ENCODE measurements at places on chromosomes 1 and 21.

GRCh38 chr1:226360106-226360746, 47.7 kb downstream of the PARP1 start:
- no peak for DNase-seq

GRCh38 chr1:247491328-247491727, 33.4 kb upstream of the OR2B11 start:
- DNase-seq: no peak

DNA sequence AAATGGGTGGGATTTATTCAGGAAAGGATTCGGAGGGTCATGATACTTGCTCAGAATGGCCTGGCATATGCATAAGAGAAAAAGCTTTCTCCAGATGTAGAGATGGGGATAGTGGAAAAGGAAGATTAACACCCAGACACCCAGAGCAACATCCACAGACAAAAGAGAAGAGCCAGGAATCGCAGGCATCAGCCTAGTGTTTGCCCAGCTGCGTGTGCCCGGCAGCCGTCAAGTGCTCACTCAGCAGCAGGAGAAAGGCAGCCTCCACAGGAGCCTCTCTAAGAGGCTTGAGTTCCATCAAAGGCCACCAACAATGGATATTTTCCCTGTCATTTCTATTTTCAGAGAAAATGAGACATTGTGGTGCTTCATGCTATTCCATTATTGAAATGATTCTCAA, 54.7 kb downstream of the NTPCR start:
- no peak for DNase-seq

GRCh38 chr1:93614541-93614940, 67.1 kb downstream of the BCAR3 start:
- no peak for DNase-seq

- no peak for DNase-seq
Measured at GRCh38 chr1:60152891-60153290, 79.3 kb upstream of the C1orf87 start.

DNA sequence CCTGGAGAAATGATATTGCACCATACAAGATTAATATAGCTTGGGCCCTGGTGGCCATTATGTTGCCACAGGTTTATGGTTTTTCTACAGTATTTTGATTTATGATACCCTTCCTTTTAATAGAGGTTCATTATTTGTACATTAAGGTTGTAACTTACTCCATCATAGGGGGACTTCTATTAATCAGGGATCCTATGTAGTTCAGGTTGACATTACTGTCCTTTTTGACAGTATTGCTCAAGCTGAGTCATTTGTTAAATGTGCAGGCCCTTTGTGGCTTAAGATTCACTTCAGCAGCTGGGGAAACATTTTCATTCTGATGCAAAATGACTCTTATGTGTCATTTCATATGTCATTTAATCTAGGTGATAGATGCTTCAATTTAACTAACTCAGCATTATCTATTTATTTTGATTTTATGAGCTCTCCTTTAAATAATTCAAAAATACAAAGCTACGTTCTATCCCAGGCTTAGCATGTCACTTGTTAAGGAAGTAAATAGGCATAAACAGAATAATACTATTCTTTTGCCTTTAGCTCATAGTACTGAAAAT, 686.9 kb upstream of the NCAM2 start:
- no peak for DNase-seq

GRCh38 chr1:205171369-205171768, 40.1 kb downstream of the DSTYK start:
- DNase-seq: no peak

DNA sequence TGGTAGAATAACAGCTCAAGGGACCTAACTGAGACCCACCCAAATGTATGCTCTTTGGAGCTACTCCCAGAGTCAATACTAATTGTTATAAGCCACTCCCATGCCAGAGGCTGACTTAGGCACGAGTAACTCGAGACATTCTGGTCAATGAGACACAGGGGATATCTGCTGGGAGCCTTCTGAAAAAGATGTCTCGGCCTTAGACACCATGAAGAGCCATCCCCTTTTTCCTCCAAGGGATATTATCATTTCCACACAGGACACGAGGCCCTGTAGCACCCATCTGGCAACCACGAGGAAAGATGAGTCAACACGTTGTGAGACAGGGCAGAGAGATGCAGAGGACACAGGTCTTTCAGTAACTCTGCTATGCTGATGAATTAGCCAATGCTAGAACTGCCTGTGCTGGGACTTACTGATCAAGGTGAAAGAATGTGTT, 30.7 kb downstream of the ITPKB start:
- DNase-seq: no peak

- DNase-seq: no peak
Measured at GRCh38 chr1:225524570-225524969, 96.7 kb upstream of the LBR start.

- DNase-seq: no peak
Measured at GRCh38 chr1:174954671-174955669, 44.8 kb upstream of the CACYBP start.

GRCh38 chr1:167599957-167600581, 30.0 kb upstream of the RCSD1 start:
- DNase-seq: no peak

GRCh38 chr1:206062464-206062863, 9.5 kb downstream of the RHEX start:
- no peak for DNase-seq

DNA sequence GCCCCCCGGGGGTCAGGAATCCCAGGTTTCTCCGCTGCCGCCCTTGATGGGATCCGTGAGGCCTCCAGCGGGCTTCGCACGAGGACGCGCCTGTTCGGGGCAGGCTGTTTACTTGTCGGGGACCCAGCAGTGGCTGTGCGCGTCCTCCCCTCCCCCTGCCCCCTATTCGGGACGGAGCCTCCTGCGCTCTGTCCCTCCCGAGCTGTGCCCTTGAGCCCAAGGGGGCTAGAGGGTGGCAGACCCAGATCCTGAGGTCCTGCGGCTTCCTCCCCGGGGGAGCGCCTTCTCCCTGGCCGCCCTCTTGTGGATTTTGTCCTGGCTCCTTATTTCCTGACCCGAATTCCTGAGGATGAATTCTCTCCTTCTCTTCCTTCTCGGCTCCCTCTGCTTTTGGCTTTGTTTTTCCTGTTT, 38.4 kb downstream of the PIK3CD start:
- DNase-seq: no peak

DNA sequence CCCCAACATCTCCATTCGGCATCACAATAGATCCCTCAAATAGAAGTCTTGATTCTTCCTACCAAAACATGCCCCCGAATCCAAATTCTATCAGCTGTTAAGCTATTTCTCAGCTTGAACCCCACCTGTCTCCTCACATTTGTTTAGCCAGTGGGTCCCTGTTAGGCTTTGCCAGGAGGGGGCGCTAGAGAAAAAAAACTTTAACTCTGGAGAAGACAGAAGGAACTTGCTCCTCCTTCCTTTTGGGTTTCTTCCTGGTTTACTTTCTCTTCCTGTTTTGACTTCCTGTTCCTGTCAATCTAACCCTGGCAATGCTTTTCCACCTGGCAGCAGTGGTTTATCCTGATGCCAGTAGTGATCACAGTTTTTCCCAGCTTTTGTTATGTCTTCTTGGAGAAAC, 95.6 kb upstream of the KCNK1 start:
- no peak for DNase-seq

GRCh38 chr21:46131588-46131837, 23.9 kb downstream of the FTCD start:
- no peak for DNase-seq

DNA sequence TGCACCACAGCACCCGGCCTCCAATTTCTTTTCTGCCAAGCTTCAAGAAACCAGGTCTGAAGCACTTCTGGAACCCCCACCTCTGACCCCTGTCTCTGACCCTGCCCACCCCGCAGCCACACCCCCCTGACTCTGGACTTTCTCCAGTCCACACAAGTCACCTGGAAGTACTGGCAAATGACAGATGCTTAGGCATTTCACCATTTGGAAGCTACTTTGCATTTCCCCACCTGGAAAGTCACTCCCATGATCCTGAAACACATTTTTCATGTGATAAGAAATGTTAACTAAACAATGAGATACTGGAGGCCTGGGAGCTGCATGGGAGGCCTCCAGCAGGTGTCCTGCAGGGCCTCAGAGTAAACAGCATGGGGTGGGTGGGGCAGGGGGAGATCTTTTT, 45.7 kb downstream of the NTPCR start:
- DNase-seq: no peak

GRCh38 chr1:13523780-13524477, 10.1 kb upstream of the LRRC38 start:
- no peak for DNase-seq

- no peak for DNase-seq
Measured at GRCh38 chr1:159705904-159706256, 8.5 kb downstream of the CRP start.

DNA sequence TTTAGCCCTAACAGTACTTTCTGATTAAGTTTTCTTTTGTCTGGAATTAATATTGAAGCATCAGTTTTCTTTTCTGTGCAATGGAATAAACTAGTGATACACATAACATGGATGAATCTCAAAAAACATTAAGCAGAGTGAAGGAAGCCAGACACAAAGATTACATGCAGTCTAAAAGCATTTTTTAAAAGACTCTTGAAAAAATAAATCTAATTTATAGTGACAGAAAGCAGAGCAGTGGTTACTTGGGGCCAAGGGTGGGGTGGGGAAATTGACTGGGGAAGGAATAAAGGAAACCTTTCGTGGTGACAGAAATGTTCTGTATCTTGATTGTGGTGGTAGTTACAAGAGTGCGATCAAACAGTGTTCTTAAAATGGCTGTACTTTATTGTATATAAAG, 20.2 kb upstream of the ST6GALNAC3 start:
- DNase-seq: no peak

DNA sequence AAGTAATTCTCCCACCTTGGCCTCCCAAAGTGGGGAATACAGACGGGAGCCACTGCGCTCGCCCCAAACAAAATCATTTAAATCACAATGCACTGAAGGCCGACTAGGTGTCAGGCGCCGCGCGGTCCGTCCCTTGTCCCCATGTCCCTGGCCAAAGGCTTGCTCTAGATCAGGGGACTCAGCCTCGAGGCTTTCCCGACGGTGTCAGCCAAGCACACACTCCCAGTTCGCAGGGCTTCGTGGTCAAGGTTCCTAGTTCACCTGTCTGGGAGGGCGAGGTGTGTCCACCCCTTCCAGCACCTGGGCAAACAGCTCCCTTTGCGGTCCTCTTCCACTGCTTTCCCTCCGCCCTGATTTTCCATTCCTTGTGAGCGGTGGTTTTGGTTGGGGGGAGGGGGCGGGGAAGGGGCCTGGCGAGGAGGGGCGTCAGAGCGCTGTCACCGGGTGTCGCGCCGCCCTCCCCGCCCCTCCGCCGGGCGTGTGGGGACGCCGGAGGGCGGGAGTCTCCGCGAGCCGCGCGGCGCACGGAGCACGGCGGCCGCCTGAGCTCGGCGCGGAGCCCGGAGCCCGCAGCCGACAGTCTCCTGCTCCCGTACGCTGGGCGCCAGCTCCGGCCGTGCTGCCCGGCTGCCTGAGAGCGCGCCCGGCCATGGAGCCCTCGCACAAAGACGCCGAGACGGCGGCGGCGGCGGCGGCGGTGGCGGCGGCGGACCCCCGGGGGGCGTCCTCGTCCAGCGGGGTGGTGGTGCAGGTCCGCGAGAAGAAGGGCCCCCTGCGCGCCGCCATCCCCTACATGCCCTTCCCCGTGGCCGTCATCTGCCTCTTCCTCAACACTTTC, at the start of gene STUM:
Gene STUM (plus strand): TSS at position 509 of the 838 bp plus-strand sequence. CDS start 141 bp downstream, at position 650.
- DNase-seq: no peak

GRCh38 chr1:162207862-162208261, 138.4 kb downstream of the NOS1AP start:
- no peak for DNase-seq

- no peak for DNase-seq
Measured at GRCh38 chr1:196312739-196313138, 295.5 kb downstream of the KCNT2 start.

DNA sequence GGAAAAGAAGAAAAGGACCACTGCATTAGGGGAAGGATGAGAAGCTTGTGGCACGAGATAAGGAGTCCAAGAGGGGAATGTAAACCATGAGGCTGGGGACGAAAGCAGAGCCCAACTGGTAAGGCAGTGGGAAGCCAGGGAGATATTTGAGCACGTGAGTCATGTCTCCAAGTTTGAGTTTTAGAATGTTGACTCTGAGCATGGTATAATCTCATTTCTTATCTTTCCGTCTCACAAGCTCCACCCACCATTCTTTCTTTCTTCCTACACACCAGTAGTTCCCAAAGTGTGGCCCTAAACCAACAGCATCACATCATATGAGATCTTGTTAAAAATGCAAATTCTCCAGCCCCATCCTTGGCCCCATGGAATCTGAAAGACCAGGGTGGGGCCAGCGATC, 145.3 kb downstream of the PLPP3 start:
- no peak for DNase-seq

DNA sequence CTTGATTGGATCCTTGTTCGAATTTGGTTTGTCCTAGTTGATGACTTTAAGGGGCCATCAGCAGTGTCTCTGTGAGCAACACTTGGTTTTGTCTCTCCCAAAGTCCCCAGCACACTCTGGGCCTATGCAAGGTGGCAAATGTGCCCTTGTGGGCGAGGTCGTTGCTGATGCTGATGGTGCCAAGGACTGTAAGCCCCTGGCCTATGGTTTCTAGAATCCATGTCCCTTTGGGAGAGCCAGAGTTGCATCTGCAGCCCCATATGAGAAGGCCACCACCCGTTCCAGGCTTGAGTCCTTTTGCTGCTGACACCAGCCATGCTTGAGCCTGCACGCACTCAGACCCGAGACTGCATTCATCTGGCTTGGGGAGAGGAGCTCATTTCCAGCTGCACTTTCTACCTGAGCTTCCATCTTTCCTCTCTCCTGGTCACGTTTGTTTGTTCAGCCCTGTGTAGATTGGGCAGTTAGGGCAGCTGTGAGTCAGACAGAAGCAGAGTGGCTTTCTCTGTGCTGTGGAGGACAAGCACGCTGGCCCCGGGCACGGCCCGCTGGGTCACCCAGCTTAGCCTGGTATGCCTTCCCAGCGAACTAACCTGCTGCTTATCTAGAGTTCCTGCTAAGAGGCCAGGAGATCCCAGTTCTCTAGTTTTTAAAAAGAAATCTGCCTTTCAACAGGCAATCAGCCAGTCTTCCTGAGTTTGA, 52.1 kb upstream of the CSF3R start:
- DNase-seq: no peak
